Stomach (tissue), 19 donors: ENCODE measurements at places on chromosomes 7 and 10.

DNA sequence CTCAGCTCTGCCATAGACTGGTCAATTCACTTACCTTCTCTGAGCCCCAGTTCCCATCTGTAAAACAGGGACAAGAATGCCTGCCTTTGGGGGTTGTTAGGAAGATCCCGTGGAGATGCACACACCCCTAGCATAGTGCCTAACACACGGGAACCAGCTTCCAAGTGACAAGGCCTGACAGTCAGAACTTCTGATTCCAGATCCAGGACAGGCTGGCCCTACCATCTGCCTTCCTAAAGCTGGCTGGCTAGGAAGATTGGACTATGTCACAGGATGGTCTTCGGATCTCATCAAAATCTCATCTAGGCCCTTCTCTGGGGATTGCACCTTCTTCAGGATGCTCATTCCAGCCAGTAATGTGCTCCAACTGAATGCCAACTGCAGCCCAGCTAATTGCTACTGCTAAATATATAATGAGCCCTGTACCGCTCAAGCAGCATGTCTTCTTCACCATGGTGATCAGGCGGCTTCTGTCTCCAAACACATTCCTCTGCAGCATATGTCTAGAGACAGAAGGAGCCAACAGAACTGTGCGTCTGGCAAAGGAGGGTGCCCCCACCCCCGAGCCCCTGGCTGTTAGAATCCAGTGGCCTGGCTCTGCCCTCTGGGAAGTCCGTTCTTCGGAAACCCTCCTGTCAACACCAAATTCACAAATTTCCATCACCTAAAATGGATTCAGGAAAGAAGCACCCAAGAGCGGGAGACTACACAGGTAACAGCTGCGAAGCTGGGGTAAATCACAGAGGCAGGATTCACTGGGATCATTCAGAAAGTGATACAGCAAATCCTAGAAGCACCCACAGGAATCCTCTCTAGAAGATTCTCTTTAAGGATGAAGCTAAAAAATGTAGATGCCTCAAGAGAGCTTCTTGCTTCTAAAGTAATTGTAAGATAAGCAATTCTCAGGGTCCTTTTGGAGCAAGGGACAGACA, 142.1 kb upstream of the EEPD1 start:
- DNase-seq = no peak

- no peak for DNase-seq
Observed at GRCh38 chr10:84965468-84965867, 637.1 kb downstream of the CCSER2 start.

DNA sequence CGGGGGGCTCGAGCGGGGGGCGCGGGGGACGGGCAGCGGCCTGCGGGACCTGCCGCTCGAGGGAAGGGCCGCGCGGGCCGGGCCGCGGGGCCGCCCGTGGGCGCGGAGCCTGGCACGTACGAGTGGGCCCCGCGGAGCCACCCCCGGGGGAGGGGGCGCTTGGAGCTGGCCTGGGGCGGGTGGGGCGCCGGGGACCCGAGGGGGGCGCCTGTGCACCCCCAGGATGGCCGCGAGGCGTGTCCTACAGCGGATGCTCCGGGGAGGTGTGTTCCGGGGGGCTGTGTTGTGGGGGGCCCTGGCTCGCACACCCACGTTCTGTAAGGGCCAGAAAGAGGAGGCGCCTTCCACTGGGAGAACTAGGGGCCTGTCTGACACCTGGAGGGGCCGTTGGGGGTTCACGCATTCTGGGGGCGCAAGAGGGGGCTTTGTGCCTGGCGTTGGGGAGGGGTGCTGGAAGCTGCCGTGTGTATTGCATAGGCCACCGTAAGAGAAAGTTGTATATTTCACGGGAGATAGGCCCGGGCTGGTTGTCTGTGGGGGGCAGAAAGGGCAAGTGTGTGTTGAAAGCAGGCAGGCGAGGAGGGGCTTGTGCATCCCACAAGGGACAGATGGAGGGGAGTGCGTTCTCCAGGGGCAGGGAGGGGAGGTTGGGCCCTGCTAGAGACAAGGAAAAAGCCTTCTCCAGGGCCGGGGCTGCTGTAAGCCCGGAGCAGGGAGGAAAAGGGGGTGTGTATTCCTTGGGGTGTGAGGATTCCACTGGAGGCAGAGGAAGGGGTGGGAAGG, 663 bp downstream of the VPS37D start:
- no peak for DNase-seq

DNA sequence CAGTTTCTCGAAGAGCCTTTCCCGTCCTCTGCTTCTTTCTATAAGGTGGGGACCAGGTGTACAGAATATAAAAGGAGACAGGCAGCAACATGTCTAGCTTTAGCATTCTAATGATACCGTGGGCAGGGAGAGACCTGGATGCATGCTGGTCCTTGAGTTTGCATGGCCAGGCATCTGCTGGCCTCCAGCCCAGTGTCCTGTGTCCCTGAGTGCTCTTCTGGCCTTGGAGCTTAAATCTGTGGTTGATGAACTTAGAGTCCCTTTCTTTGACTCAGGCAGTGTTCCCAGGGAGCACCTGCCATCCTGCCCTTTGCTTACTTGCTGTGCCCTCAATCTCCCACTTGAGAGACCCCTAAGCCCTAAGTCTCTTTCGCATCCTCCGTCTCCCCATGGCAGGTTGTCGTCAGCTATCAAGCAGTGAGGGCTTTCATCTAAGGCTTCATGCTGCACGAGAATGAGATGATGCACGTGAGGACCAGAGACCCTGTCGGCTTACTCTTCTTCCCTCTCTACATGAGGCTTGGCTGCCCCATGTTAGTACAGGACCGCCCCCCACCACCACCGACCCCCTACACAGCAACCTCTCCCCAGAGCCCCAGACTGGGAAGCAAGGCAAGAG, 313.4 kb upstream of the C7orf33 start:
- DNase-seq = no peak

DNA sequence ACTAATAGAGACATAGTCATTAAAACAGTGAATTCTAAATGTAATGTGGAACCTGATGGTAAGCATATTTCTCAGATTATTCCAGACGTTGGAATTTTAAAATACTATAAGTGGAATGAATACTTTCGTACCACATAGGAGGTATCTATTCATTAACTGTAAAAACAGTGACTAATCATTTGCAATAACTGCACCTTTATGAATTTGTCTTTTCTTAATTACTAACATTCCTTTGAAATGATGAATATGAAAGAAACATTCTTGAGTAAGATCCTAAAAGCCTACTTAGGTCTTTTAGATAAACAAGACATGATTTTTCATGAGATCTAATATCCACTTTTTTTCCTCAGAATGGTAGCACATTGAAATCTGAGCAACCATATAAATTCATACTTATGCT, 549.0 kb upstream of the LRRN3 start:
- no peak for DNase-seq

GRCh38 chr10:12061124-12061523, 7.6 kb upstream of the DHTKD1 start:
- DNase-seq = no peak

- DNase-seq = no peak
Observed at GRCh38 chr10:45076891-45077290, 76.2 kb downstream of the ZNF22 start.

- no peak for DNase-seq
Observed at GRCh38 chr7:111660478-111660877, 98.2 kb upstream of the IMMP2L start.

DNA sequence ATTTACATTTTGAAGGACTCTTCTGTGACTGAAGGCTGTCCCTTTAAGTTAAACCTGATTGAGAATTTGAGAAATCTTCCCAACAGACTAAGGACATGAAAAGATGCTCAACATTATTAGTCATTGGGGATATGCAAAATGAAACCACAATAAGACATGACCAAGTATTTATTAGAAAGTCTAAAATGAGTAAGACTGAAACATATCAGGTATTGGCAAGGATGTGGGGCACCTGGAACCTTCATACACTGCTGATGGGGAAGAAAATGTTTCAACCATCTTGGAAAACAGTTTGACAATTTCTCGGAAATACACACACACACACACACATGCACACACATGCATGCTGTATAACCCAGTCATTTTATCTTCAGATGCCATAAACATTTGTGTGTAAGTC, 132.1 kb upstream of the CDK6 start:
- DNase-seq = no peak

DNA sequence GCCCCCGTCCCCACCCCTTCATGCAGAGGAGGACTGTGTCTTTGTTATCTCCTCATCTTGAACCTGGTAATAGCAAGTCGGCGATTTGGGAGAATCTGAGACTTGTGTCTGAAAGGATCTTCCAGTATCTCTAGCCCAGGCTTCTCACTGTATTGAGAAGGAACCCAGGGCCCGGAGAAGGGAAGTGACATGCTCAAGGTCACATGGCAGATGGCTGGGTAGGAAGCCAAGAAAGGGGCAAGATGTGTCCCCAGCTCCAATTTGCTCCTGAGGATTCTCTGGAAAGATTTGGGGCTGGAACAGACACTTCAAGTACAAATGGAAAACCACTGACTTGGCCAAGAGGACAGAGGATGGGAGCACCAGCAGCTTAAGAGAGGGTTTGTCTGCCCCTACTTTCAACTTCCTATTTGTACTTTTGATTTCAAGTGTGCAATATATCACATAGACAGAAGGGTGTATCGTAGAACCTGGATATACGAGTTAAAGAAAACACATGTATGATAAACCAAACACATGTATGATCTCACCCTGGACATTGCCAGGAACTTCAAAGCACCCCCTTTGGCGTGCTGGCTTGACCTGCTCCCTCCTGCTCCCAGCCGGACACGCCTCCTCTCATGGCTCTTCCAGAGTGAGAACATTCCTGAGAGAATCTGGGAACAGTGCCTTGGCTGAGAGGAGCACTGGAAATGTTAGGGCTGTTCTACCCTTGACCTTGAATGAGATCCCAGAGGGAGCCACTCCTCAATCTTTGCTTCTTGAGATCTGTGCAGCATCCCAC, 79.7 kb downstream of the CDH23 start:
- DNase-seq = no peak

DNA sequence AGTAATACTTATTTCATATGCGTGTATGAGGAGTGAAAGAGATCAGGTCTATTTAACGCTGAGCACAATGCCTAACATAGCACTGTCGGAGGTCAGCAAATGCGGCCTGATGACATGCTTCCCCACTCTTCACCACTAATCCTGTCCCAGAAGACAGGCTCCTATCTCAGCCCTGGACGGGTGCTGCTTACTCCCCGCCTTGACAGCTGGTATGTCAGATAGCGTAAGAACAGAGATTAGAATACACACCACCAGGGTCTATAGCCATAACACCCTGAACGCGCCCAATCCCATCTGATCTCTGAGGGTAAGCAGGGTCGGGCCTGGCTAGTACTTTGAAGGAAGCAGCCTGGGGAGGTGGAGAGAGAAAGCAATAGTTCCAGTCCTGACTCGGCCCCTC, 32.3 kb upstream of the TM9SF3 start:
- DNase-seq = no peak

- no peak for DNase-seq
Observed at GRCh38 chr10:35993591-35994515, 351.8 kb upstream of the FZD8 start.

- DNase-seq = no peak
Observed at GRCh38 chr10:80619036-80619435, 81.3 kb downstream of the SH2D4B start.

DNA sequence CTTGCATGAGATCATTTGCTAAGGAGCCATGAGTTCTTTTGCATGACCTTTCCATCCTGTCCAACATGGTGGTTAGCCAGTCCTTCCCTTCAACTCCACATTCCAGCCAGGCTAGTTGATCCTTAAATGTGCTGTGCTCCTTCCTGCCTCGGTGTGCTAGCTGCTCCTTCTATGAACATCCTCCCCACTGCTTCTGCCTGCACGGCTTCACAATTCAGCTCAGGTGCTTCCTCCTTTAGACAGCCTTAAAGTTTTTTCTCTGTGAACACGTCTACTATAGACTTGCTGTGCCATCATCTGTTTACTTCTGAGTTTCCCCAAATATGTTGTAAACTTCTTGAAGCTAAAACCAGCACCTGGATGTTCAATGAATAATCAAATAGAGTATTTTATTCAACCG, 95.5 kb downstream of the OTUD1 start:
- peak; percentile 20 for DNase-seq

- no peak for DNase-seq
Observed at GRCh38 chr7:155395176-155395797, 62.6 kb upstream of the EN2 start.

DNA sequence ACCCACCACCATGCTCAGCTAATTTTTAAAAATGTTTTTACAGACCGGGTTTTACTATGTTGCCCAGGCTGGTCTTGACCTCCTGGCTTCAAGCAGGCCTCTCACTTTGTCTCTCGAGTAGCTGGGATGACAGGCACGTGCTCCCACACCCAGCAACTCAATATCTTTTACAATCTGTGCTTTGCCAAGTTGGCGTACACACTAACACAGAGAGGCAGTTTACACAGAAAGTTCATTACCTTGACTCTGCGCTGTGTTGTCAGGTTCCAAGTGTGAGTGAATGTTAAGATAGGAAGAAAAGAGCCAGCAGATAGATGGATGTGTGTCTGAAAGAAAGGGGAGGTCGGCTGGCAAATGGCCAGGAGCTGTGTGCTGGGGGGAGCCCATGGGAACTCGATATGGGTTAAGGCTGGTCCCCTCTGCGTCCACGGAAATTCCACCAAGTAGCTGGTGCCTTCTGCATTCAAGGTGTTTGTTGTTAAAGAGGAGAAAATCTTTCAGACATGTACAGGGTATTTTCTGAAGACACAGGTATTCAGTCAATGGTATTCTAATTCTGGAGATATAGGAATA, 299.8 kb downstream of the CAMK1D start:
- DNase-seq = peak; percentile 34

DNA sequence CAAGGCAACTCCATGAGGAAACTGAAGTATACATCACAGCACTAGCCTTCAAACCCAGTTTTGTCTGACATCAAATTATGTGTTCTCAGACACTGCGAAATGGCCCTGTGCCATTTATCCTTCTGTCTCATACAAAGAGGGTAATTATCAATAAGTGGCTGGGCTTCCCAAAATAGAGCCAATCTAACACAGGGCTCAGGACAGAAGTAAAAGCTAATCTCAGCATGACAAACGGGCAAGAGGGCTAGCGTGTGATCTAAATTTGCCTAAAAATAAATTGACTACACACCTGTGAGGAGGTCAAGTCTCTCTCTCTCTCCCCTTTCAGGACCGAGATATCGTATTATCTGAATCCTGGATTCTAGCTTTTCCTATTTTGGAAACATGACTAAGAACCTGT, 67.2 kb downstream of the DGKB start:
- DNase-seq = peak; percentile 21

GRCh38 chr10:103800789-103801540, 54.4 kb downstream of the SH3PXD2A start:
- no peak for DNase-seq

- no peak for DNase-seq
Observed at GRCh38 chr10:16986406-16987205, 143.0 kb downstream of the CUBN start.

DNA sequence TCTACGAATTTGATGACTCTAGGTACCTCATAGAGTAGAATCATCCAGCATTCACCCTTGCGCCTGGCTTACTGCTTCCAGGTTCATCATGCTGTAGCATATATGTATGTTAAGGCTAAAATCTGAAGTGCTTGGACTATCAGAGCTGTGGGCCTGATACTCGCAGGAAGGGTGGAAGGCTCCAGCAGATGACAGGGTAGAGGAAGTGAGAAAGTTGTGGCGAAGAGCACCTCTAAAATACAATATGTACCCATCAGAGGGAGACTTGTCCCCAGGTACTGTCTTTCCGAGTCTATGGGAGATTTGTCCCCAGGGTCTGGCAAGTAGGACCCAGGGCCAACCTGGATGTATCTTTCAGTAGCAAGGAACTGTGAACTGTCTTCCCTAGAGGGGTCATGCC, 48.1 kb upstream of the PLEKHA1 start:
- no peak for DNase-seq

GRCh38 chr10:48670978-48671913, 13.4 kb upstream of the WDFY4 start:
- DNase-seq = no peak

- DNase-seq = peak; percentile 89
Observed at GRCh38 chr7:85185424-85186082, 1.3 kb downstream of the SEMA3D start.

- DNase-seq = peak; percentile 20
Observed at GRCh38 chr10:86079088-86079487, 287.5 kb downstream of the GRID1 start.
